ENCODE measurements at places on chromosomes 7 and 10. TPM values are rescaled to one million over a fixed set of nuclear protein-coding genes. Genes with fewer than 3 reads are reported as not detected.

- DNase-seq = no peak
Observed at GRCh38 chr7:43353902-43354301, 229.0 kb upstream of the STK17A start.

Gene HTR5A
- not detected for total RNA-seq

Gene OR2A1
- 0.24 TPM for total RNA-seq

- DNase-seq = no peak
Observed at GRCh38 chr10:132186488-132187429, at the start of gene DPYSL4. Gene DPYSL4, plus strand, starts transcription at chr10:132186948. Its CDS starts 116 bp downstream, at chr10:132187064.

- no peak for DNase-seq
Observed at GRCh38 chr10:12165036-12165435, 30.7 kb downstream of the NUDT5 start.

DNA sequence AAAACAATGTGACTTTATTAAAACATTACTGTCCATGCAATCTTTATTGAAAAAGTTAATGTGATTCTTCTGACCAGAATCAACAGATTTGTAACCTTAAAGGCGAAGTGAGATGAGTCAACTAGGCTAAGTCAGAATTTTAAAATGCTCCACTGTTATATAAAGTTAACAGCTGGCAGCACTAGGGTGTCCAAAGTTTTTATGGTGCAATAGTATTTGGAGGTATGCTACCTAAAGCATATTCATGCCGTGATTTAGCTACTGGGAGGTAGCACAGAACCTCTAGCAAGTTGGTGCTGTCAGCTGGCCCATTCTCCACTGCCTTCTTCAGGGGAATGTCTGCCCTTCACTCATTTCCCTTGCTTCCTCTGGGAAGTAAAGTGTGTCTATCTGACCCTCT lies 126.7 kb downstream of the RAPGEF5 start:
- DNase-seq = no peak

DNA sequence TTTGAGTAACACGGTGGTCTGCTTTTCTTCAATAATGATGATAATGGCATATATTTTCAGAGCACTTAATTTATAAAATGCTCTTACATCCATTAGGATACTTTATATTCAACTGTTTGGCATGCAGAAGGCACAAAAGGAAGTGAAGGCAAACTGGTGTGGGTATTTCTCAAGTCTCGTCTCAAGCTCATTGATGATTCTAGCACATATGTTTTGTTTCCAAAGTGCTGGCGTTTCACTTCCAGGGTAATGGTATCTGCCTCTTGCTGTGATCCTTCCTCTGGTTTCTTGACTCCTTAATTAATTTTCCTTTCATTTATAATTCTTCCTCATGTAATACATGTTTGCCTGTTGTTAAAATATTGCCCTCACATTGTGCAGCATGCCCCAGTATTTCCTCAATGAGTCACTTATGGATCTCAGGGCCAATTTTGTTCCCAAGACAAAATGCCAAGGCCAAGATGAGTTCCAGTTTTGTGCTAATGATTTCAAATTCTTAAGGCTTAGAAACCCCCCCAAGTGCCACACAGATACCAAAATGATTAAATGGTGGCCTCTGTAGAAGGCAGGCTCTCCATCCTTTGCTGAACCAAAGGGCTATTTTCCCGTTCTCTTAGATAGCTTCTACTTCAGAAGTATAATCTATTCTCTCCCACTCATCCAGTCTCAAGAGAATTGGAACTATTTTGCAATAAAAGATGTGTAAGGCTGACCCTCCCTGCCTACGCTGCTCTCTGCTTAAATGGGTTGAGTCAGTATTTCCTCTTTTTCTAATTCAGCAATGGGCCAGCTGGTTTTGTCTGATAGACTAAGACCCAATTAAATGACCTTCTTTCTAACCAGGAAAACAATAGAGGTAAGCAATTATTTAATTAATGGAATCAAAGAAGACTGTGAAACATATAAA lies 171.2 kb downstream of the ZNF365 start:
- DNase-seq = no peak

Gene POP7
- 22.2 TPM for total RNA-seq

GRCh38 chr10:52098130-52098529 lies 216.0 kb upstream of the DKK1 start:
- no peak for DNase-seq

Gene LBX1
- total RNA-seq = not detected

GRCh38 chr7:148921806-148922205 lies 37.7 kb upstream of the EZH2 start:
- DNase-seq = no peak

GRCh38 chr7:92425311-92425947 lies 21.9 kb upstream of the GATAD1 start:
- DNase-seq = no peak

DNA sequence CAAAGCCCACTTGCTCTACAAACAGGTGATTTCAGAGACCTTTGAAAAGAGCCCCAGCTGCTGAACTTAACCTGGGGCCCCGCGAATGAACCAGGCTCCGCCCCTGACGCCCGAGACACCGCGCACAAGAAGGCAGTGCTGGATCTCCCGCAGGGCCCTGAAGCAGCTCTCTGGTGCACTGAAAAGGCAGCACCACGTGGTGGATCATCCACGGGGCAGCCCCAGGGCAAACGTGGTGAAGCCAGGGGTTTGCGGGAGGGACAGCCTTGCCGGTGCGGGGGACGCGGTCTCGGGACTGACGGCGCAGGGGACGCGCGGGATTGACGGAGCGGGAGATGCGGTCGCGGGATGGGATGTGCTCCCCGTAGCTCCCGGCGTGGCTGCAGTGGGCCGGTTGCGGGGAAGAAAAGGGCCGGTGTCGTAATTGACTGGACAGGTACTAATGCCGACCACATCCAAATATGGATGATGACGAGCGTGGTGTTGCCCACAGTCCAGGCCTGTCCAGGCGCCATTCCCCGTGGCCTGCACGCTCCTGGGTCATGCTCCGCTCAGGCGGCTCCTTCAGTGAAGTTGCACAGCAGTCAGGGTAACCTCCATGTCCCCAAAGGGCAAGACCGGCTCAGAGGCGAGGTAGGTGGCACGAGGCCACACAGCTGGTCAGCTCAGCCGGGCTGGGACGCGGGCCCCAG lies 421.1 kb downstream of the DNAJB6 start:
- no peak for DNase-seq
